Stimulated activated CD8-positive, alpha-beta memory T cell treated with anti-CD3 and anti-CD28 coated beads, Interleukin-2, amount 100 ng/mL, for 48 hours (primary cell): ENCODE measurements at places on chromosomes 11 and 22.
A peak's percentile ranks its signal among the peaks of the same experiment; 100 is the strongest.

DNA sequence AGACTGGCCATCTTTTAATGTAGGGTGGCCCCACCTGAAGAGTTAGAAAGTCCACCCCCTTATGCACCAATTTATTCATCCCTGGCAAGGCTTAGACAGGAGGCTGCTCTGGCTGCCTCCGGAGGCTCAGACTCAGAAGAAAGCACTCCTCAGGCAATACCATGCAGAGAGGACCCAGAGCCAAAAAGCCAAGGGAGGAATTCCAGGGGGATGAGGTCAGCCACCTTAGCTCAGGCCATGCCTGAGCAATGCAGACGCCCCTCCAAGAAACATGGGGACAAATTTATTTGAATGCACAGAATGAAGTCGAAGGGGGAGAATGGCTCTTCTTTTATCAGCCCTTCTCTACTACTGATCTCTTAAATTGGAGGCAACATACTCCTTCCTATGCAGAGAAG is 39.7 kb upstream of the GLYAT start:
- no peak for DNase-seq

- no peak for DNase-seq
These were observed 103.5 kb upstream of the CADM1 start for GRCh38 chr11:115607621-115608221.

DNA sequence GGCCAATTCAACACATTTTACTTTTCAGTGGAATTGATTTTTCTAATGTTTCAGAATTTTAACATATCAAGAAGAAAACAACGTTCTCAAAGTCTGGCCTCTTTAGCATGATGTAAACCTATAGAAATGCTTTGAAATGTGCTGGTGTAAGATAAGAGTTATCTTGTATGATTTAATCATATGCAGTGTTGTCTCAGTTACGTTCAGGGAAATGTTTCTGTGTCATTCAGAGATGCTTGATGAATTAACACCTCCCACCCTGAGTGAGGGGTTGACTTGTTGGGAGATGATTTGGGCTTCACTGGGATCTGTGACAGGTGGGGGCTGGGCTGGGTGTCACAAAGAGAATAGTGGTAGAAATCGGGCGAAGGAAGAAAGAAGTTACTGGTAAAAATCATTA is 15.7 kb upstream of the MYO18B start:
- no peak for DNase-seq

DNA sequence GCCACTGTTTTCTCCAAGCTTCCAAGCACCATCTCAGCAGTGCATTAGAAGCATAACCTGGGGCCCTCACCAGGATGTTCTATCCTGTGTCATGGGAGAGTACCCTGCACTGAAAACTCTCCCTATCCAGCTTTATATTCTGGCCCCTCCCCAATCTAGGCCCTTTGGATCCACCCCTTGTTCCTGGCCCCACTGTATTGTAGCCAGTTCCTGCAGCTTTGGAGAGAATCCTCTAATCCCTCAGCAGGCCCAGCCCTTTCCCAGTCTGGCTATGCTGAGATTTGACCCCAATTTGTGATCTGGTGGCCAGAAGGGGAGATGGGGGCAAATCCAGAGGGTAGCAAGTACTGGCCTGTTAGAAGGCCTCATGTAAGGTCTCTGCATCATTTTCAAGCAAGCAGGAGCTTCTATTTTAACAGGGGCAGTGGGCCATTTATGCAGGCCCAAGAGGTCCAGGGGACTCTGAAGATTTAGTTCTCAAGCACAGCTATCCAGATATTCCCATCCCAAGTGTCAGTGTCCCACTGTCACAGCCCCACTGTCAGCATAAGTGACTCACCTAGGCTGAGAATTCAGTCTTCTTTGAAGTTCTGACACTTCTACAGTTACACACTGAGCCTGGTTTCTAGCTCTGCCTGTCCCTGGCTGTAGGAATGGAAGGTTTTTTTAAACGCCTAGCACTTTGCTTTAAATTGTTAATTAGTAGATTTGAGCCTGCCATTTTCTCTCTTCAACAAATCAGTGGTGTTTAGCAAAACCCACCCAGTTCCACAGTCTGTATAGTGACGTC is 589.5 kb upstream of the CADM1 start:
- DNase-seq: no peak

DNA sequence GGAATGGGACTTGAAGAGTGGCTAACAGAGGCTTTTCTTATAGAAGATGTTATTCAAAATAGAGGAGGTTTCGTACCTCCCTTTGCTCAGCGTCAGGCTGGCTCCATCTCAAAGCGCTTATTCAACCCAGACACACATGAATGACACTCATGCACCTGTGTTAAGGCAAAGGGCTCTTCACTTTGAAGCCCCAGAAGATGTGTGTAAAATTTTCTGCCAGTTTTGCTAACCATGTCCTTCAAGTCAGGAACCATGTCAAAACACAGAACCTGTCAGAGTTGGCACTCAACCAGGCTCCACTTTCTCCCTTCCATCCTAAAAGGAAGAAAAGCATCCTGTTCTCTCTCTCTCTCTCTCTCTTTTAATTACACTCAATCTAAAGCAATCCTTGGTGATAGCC is 352.8 kb upstream of the NARS2 start:
- no peak for DNase-seq

DNA sequence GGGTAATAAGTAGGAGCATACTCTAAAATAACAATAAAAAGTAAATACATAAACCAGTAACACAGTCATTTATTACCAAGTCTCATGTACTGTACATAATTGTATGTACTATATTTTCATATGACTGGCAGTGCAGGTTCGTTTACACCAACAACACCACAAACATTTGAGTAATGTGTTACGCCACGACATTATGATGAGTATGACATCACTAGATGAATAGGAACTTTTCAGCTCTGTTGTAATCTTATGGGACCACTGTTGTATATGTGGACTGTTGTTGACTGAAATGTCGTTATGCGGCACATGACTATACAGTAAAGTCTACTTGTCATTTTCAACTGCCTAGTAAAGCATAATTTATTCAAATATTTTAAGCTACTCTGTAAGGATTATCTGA is 18.6 kb downstream of the KIF18A start:
- no peak for DNase-seq

GRCh38 chr11:32374261-32374711 is 61.1 kb downstream of the WT1 start:
- no peak for DNase-seq

- DNase-seq: no peak
These were observed 26.4 kb upstream of the LRRC55 start for GRCh38 chr11:57155400-57155799.

GRCh38 chr11:87263979-87264378 is 226.2 kb downstream of the TMEM135 start:
- DNase-seq: no peak

GRCh38 chr11:120842195-120842594 is 181.7 kb upstream of the TBCEL start:
- DNase-seq: no peak

DNA sequence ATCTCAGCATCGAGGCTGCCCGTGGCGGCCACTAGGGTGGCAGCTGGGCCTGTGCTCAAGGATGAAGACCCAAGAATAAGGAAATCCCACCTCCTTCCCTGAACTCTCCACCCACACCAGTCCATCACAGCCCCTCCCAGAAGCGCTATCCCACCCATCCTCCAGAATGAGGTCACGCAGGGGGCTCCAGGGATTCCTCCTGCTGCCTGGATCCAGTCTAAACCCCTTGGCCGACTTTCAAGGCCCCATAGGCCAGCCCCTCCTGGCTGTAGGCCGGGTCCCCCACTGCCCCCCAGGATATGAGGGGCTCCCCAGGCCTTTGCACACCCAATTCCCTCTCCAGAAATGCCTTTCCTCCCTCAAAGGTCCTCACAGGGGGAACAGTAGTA is 19.0 kb upstream of the SCGB1A1 start:
- no peak for DNase-seq

- DNase-seq: no peak
These were observed 117.8 kb downstream of the NTM start for GRCh38 chr11:131488238-131488637.

- DNase-seq: no peak
These were observed 11.6 kb downstream of the CDPF1 start for GRCh38 chr22:46238541-46238940.

DNA sequence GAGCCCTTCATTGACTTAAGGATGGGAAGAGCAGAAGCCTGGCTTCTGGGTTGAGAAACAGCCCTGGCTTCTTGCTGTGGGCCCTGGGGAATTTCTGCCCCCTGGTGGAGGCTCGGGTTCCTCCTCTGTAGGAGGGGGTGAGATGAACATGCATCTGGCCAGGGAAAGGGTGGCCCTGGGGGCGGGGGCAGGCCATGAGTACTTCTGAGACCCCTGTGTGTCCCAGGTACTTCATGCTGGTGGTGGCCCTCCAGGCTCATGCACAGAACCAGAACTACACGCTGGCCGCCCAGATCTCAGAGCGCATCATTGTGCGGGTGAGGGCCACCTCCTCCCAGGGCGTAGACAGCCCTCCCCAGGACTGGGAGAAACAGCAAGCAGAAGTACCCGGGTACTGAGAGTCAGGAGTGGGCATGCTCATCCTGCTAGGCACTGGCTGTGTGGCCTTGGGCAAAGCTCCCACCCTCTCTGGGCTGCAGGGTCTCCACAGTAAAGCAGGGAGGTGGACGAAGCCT is 15.8 kb downstream of the TMEM258 start:
- peak; percentile 56 for DNase-seq
